ENCODE measurements at places on chromosomes 13 and 19.

GRCh38 chr13:23322353-23323336, 110.9 kb downstream of the SACS start:
- DNase-seq, result peak; percentile 53

DNA sequence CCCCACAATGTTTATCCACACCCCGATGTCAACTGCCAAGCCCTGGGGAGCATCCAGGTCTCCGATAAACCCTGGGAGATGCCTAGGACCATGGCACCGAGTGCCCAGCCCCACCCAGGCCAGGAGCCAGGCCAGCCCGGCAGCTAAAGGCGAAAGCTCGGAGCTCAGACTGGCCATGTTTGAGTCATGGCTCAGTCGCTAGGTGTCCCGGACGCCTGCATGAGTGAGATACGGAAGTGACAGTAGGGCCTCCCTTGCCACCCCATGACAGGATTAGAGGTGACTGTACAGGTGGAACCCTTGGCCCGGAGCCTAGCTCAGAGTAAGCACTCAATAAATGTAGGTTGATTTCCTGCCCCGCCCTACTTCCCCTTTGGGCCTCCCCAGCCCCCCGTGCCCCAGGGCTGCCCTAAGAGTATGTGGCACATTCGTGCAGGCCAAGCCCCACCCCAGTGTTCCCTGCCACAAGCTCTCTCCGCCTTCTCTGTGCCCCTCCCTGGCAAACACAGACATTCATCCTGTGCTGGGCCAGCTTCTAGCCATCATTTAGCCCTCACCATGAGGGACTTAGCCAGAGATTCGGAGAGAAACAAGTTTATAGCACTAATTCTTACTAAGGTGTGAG, 5.8 kb upstream of the TPM4 start:
- DNase-seq, result no peak

GRCh38 chr19:58474997-58475713, 997 bp upstream of the ZNF446 start:
- DNase-seq, result no peak

DNA sequence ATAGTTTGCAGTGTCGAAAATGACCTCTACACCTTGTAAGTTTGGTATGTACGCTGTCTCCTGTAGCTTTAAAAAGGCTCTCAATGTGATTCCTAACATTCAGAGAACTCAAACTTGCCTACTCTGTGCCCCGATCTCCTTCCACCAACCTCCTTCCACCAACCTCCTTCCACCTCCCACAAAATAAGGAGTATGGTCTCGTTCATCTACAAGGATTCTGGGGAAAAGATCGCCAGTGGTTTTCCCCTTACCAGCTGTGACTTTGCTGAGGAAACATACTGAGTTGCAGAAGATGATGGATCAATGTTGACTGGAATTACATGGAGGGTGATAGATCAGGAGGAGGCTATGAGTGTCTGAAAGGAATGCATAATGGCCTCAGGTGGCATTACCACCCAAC, 16.0 kb downstream of the MYO16 start:
- no peak for DNase-seq

DNA sequence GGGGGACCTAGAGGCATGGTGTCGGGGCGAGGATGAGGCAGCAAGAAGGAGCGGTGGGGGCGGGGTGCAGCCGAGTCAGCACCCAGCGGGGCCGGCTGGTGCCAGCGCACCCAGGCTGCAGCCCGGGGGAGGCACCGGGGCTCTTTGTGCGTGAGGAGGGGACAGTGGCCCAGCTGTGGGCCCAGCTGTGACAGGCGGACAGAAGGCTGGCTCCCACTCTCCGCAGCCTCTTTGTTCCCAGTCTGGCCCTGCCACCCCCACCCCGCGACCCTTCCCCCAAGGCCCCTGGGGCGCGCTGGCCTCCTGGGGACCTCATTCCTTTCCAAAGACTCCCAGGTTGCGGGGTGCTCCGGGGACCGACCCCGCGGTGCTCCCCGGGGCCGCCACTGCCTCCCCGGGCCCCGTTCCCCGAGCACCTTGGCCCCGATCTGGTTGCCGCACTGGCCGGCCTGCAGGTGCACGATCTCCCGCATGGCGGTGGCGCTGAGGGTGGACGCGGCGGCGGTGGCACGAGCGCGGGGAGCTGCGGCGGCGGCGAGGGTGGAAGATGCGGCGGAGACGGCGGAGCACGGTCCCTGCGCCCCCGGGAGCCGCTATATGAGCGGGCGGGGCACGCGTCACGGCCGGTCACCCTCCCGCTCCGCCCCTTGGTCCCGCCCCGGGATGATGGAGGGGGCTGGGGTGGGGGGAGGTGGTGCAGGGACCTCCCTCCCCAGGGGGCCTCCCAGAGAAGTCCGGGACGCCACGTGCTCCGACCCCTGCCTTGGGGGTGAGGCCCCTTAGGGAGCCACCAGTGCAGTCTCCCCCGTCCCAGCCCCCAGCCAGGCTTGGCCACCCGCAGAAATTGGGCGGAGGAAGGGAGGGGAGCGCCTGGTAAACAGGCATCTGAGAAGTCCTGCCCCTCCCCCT, at the start of gene TUBB4A:
Gene TUBB4A (minus strand): TSS at position 570 of the 909 bp plus-strand sequence. CDS start 97 bp downstream, at position 473.
- DNase-seq, result no peak

GRCh38 chr13:35646056-35646774, 169.7 kb upstream of the MAB21L1 start:
- no peak for DNase-seq

DNA sequence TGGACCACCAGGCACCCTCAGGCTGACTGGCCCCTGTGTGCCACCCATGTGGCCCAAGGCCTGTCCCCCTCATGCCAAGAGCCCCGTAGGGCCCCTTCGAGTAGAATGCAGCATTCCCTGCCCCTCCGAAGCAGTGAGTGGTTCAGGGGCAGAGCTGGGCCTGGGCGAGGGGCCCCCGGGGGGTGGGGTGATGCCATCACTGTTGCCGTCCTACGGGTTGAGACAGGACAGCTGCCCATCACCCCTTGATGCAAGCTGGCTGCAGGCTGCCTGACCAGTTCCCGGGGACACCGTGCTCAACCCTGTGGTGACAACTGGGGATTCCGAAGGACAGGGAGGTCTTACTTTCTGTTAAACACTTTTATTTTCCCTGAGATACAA, 4.7 kb downstream of the SBNO2 start:
- no peak for DNase-seq

GRCh38 chr13:32323912-32324311, 8.6 kb downstream of the BRCA2 start:
- no peak for DNase-seq

- no peak for DNase-seq
These were observed 16.6 kb upstream of the LRP3 start for GRCh38 chr19:33177417-33177979.

DNA sequence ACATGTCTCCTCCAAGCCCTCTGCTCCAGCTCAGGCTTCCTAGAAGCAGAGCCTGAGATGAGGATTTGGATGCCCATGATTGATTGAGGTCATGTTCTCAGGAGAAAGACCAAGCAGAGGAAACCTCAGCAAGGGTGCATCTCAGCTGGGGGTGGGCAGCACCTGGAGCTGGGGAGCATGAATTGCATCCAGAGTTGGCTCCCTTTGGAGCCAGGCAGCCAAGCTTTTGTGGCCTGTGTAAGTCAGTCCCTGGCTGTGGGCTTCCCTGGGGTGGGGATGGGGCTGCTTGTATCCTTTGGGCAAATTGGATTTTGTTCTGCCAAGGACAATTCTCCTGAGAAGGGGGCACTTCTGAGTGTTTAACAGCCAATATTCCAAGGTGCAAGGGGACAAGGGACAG, 91.5 kb upstream of the WASF3 start:
- no peak for DNase-seq

DNA sequence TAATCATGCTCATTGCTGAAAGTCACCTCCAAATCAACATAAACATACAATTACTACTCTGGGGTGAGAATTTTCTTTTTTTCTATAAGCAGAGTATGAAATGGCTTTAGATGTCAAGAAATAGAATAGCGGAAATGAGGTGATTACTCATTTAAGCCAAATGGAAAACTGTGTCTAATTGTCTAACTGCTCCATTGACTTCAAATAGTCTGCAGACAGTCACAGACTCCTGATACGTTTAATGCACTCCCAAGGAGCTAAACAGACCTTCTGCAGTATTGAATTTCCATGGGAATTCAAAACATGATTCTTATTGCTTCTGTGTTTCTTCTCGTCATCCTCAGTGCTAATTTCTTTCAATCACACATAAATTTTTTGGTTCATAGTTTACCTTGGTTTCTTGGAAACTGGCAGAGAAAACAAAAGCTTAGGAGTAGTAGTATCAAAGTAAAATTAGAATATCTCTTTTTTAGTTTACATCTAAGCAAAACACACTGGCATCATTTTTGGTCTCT, 865.2 kb upstream of the SLC10A2 start:
- DNase-seq, result no peak

DNA sequence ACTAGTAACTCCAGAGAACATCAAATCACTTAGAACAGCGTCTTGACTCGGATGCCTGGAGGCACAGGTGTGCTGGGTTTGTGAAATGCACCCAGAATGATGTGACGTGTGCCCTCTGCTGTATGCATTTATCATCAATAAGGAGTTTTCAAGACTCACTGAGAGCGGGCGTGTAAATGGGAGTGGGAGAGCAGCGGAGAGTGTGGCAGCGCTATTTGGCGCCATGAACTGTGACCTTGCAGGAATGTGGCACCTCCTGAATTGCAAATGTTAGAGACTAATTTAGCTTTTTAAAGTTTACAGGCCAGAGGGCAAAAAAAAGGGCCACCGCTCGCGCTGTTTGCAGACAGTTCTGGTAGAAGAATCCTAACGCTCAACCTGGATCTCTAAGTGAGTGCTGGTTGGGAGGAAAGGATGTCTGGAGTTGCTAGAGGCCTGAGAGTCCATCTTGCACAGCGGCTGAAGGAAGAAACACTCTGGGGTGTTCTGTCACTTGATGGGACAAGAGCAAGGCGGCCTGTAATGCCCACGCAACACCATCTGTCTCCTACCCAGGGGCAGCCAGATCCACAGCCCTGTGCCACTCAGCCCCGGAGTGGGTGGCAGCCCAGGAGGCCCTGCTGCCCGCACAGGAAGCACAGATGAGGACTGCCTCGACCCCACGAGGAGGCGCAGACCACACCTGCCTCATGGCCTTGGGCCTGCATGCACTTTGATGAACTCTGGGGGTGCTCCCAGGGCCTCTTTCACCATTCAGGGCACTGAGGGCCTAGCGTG, 19.7 kb downstream of the RANBP3 start:
- DNase-seq, result no peak

- no peak for DNase-seq
These were observed 102.6 kb upstream of the TSHZ3 start for GRCh38 chr19:31451686-31452330.
